ENCODE measurements at places on chromosomes 6 and 20.

DNA sequence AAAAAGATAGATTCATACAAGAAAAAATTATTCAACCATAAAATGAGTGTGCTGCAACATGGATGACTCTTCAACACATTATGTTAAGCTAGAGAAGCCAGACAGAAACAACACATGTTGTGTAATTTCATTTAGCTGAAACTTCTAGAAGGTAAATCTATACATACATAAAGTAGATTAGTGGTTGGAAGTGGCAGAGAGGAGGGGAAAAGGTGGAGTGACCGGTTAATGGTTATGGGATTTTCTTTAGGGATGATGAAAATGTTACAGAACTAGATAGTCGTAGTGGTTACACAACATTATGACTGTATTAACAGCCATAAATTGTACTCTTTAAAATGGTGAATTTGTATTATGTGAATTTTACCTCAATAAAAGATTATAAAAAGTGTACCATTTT lies 304.1 kb upstream of the SLC35B3 start:
- DNase-seq = no peak

DNA sequence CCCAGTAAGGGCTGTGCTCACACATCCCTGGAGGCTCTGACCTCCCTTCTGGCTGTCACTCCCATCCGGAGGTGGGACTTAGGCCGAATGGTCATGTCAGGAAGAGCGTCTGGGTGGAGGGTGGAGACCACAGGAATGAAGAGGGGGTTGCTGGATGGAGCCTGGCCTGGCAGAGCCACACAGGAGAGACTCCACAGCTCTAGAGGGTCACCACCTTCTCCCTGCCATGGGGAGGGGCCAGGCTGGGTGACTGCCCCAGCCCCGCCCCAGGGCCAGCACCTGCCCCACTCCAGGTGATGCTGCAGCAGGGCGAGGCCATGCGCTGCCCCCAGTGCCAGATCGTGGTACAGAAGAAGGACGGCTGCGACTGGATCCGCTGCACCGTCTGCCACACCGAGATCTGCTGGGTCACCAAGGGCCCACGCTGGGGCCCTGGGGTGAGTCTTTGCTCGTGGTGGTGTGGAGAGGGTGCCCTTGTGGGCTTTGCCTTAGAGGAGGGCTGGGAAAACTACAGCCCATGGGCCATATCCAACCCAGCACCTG lies 20.6 kb downstream of the RBCK1 start:
- DNase-seq = no peak

- no peak for DNase-seq
These were observed 124.5 kb upstream of the SALL4 start for GRCh38 chr20:51926670-51927305.

GRCh38 chr6:32140420-32141046 lies 10.4 kb upstream of the FKBPL start:
- no peak for DNase-seq

DNA sequence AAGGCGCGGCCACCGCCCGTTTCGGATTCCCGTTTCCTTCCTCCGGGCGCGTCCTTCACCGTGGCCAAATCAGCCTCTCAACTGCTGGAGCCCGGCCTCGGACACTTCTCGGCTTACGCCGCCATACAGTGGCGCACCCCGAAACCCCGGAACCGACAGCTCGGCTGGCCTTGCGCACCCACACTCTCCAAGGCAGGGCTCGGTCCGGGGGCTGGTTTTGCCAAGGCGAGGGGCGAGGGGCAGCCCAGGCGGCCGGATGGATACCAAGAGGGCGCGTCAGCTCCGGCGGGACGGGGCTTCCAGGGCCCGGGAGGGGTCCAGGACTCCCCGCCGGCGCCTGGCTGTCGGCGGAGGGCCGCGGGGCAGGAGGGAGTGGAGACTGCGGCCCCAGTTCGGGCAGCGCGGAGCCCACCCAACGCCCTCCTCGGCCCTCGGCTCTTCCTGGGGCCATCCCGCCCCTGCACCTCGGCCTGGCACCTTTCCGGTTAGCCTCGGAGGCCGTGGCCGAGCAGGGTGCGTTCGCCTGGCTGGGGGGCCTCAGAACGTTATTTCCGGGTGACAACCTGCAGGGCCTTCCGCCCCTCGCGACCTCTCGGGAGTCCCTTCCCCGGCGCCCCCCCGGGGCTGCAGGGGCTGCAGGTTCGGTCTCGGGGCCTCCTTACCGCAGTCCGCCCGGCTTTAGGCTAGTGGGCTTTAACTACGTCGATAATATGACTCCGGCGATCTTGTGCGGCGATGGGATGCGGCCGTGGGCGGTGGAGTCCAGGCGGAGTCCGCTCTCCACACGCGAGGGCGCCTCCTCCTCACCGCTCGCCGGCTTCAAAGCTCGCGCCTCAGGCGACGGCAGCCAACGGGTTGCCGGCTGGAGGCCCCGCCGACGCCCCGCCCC lies 697 bp upstream of the CEP43 start:
- DNase-seq = peak; percentile 9

DNA sequence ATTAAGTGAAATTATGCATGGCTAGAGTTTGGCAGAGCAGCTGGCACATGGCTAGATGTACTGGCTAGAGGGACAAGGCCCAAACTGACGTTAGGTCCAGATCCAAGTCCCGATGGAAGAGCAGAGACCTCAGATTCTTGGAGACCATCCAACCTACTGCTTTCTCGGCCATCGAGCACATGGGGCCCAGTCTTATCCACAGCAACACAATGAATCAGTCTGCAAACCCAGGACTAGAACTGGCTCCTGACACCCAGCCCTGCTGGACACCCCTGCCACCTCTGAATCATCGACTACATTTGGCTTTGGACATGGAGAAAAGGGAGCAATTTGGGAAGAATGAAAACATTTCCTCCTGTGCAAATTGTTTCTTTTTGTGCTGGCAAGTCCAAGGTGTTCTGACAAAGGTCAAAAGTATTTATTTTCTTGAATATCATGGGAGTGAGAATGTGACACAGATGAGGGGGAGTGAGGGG lies 23.9 kb upstream of the YWHAB start:
- DNase-seq = no peak

- no peak for DNase-seq
These were observed 29.6 kb downstream of the ZC3H12D start for GRCh38 chr6:149455031-149455732.
